ENCODE measurements at places on chromosomes 12 and 14.

GRCh38 chr12:108855284-108856169, 1.9 kb downstream of the SSH1 start:
- no peak for DNase-seq

GRCh38 chr12:123995023-123995748, 22.2 kb downstream of the ZNF664 start:
- DNase-seq: no peak

DNA sequence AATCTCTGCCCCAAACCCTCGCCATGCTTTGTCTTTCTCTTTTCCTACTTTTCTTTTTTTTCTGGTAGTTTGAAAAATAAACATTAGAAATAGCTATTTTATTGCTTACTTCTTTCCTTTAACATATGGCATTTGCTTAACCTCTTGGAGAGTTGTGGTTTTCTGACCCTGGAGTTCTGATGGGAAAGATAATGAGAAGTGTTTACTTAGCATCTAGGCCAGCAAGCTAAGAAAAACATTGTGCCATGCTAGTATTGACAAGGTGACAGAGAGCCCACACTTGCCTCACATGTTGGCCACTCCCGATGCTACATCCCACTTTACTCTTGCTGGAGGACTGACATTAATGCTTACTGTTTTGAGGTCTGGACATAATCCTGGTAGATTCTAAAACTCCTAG, 886.2 kb downstream of the DIO2 start:
- DNase-seq: no peak

DNA sequence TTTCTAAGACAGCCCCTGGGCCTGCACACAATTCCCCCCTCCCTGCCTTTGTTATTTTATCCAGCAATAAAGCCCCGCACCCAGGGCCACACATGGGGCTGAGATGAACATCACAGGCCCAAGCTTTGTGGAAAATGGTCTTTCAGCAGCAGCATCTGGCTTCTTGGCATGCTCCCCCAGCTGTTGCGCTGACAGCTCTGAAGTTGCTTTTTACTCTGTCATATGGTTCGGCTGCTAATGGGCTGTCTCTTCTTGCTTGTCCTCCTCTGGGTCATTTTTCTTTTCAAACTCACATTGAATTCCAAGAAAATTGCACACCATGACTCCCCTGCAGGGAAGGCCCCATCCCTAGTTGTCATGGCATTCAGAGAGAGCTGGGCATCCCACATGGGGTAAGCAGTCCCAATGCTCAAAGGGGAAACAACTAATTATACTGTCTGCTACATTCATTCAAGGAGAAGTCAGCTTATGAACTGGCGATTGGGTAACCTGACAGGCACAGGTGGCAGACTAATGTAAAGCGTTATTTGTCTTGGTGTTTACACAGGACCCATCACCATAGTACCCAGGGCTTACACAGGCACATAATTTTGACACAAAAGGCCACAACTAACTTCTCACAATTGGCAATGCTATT, 74.0 kb upstream of the CDKN3 start:
- no peak for DNase-seq

DNA sequence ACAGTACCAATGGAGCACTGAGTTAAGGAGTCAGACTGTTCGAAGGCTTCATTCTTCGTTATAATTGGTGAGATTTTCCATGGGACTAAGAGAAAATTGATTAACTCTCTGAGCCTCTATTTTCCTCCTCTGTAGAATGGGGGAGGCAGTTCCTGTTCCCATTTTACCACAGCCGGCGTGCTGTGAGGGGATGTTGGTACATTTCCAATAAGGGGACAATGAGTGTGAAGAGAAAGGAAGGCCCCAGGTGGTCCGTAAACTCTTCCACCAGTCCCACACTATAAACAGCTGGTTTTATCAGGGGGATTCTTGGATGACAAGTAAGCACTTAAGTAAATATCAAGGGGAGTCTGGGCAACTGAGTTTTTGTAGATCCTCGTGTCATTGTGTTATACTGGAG, 109.9 kb downstream of the DAD1 start:
- no peak for DNase-seq

- no peak for DNase-seq
Measured at GRCh38 chr12:122681814-122682213, 21.3 kb downstream of the HCAR2 start.

DNA sequence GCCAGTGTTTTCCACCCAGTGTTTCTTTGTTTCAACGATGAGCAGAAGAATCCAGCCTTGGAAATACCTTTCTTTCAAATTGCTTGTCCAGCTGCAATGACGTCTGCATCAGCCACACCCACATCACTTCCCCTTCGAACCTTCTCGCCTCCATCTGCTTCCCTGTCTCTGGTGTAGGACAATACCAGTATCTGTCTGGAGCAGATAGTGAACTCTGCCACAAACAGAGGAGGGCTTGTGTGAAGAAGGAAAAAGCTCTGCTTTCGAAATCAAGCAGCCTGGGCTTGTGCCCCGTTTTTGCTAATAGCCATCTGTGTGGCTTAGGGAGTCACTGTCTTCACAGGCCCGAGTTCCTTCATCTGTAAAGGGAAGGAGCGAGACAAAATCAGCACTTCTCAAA, 415.4 kb downstream of the ZFP36L1 start:
- no peak for DNase-seq

DNA sequence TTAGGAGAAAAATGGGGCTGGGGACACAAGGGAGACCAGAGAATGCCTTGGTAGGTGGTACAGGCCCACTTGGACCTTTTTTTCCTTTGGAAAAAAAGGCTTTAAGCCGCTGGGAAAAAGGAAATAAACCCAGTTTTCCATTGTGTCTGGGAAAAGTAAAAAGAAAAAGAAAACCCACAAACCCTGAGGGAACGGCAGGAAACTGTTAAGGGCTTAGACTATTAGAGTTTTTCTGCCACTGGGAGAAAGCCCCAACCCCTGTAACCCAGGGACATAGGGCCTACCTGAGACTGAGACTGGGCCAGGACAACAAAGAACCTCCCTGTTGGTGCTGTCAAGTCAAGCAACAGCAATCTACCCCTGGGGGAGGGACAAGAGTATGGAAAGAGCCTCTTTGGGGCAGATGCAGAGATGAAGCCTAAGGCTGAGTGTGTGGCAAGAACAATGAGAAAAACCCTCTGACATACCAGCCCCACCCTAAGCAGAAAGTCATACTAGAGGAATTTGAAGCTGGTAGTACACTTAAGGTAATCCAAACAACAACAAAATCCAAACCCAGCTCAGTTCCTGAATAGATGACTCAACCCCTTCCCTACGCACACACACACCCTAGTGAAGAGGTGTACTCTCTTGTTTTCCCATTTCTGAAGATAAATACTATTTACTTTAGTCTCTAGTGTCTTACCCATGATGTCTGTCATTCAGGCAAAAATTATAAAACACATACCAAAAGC, 22.8 kb downstream of the ATF1 start:
- no peak for DNase-seq

DNA sequence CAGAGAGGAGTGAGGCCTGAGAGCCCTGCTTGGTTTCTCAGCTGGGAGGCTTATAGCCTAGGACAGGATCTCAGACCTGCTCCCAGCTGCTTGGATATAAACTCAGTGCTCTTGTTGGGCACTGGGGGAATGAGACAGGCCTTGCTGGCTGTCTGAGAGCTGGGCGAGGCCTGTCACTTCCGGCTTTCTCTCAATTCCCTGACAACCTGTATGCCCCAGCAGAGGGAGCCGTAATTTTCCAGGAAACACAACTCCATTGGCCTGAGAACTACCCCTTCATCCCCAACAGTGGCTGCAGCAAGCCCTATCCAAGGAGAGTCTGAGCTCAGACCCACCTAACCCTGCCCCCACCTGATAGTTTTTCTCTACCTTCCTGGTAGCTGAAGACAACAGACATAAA, 258.3 kb upstream of the STXBP6 start:
- no peak for DNase-seq

GRCh38 chr12:106900554-106900953, 55.2 kb upstream of the TMEM263 start:
- no peak for DNase-seq

GRCh38 chr14:95915330-95915729, 38.7 kb downstream of the TUNAR start:
- DNase-seq: no peak

GRCh38 chr14:56549721-56550120, 29.9 kb upstream of the TMEM260 start:
- DNase-seq: no peak

DNA sequence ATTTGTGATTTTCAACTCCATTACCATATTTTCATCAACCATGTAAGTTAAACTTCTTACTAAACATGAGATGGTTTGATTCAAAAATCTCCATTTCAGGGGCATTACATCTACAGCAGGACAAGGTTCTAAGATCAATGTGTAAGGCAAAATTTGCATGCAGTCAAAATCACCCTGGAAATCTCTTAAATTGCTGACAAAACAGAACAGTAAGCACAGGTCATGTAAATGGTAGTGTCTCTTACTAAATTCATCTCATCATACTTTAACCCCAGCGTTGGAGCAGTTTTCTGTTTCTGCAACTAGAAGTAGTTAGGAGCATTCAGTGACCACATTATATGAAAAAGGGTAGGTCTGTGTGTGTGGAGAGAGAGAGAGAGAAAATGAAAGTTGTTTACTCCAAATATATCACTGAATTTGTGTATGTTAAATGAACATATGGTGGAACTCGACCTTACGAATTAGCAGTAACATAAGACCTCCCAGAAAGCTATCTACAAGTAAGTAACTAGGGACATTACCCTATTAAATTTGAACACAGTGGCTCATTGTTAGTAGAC, 227.5 kb downstream of the SSPN start:
- no peak for DNase-seq

DNA sequence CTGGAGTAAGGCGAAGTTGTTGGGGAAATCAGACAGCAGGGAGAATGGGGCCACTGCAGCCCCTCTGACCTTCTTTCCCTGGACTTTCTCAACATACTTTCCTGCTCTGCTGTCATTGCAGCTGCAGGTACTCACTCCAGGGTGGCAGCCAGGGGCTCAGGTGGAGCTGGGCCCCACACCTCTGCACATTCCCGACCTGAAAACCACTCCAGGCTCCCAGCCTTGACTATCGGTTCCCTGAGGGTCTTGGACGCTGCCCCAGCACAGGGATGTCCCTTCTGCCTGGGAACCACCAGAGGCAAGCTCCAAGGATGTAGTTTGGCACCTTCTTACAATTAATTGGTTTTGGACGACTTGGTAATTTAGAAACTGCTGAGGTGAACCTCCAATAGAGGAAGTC, 24.8 kb upstream of the CAPRIN2 start:
- no peak for DNase-seq

DNA sequence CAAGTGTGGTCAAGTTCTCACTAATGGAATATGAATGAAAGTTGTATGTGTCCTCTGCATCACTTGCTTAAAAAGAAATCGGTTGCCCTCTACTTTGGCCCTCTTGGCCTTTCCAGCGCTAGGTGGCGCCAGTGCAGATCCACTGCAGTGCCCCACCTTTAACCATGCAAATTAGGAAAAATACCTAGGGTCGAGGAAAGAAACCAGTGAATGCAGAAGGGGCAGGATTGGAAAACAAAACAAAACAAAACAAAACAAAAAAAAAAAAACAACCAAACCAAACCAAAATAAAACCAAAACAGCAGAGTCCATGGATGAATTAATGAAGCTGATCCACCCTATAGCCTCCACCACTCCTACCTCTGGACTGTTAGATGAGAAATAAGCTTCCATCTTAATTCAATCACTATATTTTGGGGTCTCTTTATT, 12.9 kb upstream of the NEMF start:
- DNase-seq: peak; percentile 69

- peak; percentile 31 for DNase-seq
Measured at GRCh38 chr12:48542300-48542928, 17.0 kb downstream of the OR8S1 start.

- DNase-seq: no peak
Measured at GRCh38 chr12:51871126-51871525, 16.8 kb upstream of the ANKRD33 start.

Measured in activated effector memory CD4-positive, alpha-beta T cell treated with Interleukin-2 at 50 U/mL for 16 hours (primary cell).